HT1080 (cell line): ENCODE measurements at places on chromosomes 7 and 10.

- DNase-seq: peak; percentile 90
Observed at GRCh38 chr7:44163591-44163990, 22.5 kb upstream of the MYL7 start.

- no peak for DNase-seq
Observed at GRCh38 chr7:35992436-35992835, 160.6 kb upstream of the EEPD1 start.

- DNase-seq: no peak
Observed at GRCh38 chr7:108124820-108125219, 5.3 kb downstream of the LAMB4 start.

DNA sequence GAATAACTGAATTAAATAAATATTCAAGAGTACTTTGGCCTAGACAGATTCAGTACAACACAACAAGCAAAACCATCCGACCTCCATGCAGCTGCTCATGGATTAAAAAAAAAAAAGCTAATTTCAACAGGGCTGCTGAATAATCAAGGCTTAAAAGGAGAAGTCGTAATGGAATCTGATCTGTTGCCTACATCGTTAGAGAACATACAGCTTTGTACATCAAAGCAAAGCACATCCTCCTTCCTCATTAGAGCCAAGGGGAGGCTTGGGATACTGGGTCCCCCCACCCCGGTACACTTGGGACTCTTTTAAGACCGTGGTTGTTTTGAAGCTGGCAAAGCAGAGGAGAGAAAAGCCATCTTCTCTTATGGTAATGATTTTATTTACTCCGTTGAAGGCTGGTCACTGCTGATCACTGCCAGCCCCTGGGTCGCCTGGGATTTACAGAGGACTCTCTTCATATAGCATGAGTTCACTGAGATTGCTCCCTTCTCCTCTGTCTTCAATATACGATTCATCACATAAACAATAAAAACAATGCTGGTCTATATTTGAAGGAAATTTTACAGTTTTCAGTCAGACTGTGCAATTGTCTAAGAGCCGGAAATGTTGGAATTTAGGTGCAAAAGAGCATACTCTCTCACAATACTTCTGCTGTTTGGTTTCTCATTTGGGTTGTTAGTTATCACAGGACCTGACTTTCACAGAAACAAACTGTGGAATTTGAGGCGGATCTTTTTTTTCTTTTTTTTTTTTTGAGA is 148.8 kb downstream of the FAM107B start:
- no peak for DNase-seq

- no peak for DNase-seq
Observed at GRCh38 chr7:7909376-7909775, 59.2 kb upstream of the GLCCI1 start.

DNA sequence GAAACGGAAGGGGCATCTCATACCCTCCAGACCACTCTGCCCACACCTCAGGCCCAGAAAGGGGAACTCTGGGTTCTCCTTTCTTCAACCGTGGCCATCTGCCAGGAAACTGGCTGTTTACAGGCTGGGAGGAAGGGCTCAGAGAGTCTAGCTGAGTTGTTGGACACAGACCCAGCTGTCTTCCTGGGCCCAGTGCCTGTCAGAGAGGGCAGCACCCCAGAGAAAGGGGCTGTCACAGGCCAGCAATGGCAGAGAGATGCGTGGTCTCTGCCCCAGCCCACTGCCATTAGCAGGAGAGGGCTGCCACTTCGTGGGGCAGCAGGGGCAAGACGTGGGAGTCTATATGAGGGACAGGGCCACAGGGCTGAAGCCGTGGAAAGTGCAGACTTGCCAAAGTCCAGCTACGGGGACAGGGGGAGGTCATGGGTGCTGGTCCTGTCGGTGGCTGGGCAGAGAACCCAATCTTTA is 11.0 kb downstream of the GRID1 start:
- no peak for DNase-seq

DNA sequence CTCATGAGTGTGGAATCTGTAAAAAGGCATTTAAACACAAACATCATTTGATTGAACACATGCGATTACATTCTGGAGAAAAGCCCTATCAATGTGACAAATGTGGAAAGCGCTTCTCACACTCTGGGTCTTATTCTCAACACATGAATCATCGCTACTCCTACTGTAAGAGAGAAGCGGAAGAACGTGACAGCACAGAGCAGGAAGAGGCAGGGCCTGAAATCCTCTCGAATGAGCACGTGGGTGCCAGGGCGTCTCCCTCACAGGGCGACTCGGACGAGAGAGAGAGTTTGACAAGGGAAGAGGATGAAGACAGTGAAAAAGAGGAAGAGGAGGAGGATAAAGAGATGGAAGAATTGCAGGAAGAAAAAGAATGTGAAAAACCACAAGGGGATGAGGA is 207.7 kb downstream of the ZEB1 start:
- DNase-seq: peak; percentile 27

GRCh38 chr7:68321076-68321639 is 1277.1 kb upstream of the AUTS2 start:
- DNase-seq: no peak

DNA sequence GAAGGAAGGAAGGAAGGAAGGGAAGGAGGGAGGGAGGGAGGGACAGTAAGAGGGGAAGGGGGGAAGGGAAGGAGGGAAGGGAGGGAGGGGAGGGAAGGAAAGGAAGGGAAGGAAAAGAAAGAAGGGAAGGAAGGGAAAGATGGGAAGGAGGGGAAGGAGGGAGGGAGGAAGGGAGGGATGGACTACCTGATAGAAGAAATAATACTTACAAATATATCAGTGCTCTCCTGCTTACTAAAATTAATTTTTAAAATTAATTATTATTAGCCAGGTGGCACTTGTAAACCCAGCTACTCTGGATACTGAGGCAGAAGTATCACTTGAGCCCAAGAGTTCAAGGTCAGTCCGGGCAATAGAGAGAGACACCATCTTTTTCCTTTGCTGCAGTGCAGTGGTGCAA is 18.5 kb downstream of the ZC3HC1 start:
- DNase-seq: no peak

- DNase-seq: no peak
Observed at GRCh38 chr10:89164080-89164479, 43.0 kb downstream of the CH25H start.

GRCh38 chr10:119320981-119321380 is 113.6 kb downstream of the GRK5 start:
- no peak for DNase-seq

DNA sequence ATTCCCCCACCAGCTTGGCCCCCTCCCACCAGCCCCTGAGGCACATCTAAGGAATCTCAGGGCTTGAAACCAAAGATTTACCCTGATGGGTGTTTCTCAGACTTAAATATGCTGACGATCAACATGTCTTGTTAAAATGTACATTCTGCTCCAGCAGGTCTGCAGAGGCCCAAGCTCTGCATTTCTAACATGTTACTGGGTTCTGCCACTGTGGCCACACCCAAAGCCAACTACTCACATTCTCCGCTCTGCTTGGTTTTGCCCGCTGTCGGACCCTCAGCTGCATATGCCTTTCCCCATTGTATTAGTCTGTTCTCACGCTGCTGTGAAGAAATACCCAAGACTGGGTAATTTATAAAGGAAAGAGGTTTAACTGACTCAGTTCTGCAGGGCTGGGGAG is 8.9 kb downstream of the PIP4K2A start:
- DNase-seq: no peak

DNA sequence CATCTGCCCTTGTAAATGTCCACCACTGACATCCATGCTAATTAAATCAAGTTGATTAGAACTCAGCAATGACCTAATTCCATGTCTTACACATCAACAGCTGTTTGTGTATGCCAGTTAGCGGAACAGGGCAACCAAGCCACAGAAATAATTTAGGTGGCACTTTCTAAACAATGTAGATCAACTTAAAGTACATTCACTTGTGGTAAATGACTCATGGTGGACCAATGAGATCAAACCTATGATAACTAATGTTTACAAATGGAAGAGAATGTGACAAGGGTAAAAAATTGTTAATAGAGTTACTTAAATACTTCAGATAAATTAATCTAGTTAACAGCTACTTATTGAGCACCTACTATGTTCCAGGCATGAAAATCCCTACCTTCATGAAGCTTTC is 63.1 kb upstream of the ICA1 start:
- peak; percentile 1 for DNase-seq

DNA sequence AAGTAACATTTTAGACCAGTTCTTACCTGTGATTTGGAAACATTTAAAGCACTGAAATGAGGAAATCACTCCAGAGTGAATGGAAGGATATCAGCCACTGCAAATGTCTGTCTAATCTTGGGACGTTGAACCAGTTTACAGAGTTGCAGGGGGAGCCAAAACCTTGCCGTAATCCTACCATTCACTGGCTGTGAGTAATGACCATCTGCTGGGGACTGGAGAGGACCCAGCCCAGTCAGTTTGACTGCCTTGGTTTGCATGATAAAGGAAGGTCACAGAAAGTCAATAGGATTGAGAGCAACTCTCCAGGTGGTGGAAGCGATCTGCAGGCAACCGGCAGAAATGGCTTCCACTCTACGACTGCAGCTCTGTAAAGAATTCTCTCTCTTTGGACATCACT is 167.2 kb downstream of the AKR1D1 start:
- DNase-seq: no peak
